ENCODE measurements at places on chromosomes 12 and 14. TPM values are rescaled to one million over a fixed set of nuclear protein-coding genes. Genes with fewer than 3 reads are reported as not detected.

The PROX2 gene
- total RNA-seq = not detected

The COX8C gene
- not detected for total RNA-seq

The DPY19L2 gene
- total RNA-seq = not detected

The TPPP2 gene
- total RNA-seq = 4.6 TPM

The FAM186B gene
- 1.2 TPM for total RNA-seq

The IAPP gene
- total RNA-seq = 0.25 TPM

The TMCC3 gene
- 2.6 TPM for total RNA-seq

The LPAR5 gene
- 0.88 TPM for total RNA-seq

The PHETA1 gene
- 9.4 TPM for total RNA-seq

The CCDC175 gene
- total RNA-seq = not detected

The TAS2R7 gene
- total RNA-seq = not detected

The TTC9 gene
- total RNA-seq = 0.23 TPM

The GZMH gene
- 0.28 TPM for total RNA-seq

The MDM1 gene
- total RNA-seq = 4.6 TPM

The RACGAP1 gene
- total RNA-seq = 3.9 TPM

The PLXNC1 gene
- 1.1 TPM for total RNA-seq

The C1QL4 gene
- total RNA-seq = not detected

The ASPG gene
- 282 TPM for total RNA-seq

The CACNA2D4 gene
- total RNA-seq = 0.83 TPM

Measured in left lobe of liver (tissue), 2 donors.